ENCODE measurements at places on chromosomes 2 and 18.

GRCh38 chr2:179622112-179622511 lies 239.3 kb downstream of the ZNF385B start:
- DNase-seq, result no peak

DNA sequence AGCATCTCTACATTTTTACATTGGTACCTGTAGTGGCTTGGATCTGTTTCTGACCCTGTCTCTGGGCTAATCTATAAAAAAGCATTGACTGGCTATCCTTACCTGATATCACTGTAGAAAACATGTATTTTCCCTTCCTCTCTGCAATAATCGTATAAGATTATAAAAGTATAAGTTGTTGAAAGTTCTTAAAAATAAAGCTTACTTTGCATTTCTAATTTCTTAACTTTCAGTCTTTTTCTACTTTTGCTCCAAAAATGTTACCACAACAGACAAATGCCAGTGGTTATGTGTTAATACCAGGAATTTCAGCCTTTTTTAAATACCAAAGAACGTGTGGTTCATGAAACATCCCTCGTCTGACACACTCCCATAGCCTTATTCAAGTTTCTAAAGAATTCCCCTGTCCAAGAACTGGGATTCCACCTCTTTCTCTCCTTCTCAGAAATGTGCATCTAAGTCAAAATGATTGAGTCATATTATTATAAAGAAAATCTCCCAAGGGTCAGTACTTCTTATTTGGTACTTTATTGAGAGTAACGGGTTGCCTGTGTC lies 28.5 kb upstream of the ACKR3 start:
- DNase-seq, result no peak

- no peak for DNase-seq
These were observed 560.4 kb upstream of the LRRTM4 start for GRCh38 chr2:78082555-78082954.

GRCh38 chr18:22172594-22173049 lies 3.2 kb downstream of the GATA6 start:
- DNase-seq, result no peak

DNA sequence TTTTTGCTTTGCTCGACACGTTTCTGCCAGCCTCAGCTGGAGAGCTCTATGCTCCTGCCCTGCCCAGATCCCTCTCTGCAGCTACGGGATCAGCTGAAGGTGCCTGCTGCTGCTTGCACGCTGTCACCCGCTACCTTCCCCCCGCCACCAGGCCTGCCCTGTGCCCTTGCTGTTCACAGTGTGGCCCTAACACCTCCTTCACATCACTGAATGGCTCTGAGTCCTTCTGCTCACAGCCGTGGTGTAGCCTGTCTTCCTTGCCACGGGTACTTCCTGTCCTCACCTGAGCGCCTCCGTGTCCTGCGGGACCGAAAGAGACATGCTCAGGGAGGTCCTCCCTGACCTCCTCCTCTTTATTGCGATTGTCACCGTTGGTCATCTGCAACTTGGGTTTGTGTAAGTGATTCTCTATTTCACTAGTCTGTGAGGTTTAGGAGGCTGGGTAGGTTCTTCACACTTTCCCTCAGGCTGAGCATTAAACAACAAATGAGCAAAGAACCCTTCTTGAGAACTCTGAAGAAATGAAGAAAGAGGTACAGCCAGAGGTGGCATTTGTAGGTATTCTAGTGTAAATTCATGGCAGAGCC lies 127.5 kb downstream of the NCK2 start:
- DNase-seq, result no peak

DNA sequence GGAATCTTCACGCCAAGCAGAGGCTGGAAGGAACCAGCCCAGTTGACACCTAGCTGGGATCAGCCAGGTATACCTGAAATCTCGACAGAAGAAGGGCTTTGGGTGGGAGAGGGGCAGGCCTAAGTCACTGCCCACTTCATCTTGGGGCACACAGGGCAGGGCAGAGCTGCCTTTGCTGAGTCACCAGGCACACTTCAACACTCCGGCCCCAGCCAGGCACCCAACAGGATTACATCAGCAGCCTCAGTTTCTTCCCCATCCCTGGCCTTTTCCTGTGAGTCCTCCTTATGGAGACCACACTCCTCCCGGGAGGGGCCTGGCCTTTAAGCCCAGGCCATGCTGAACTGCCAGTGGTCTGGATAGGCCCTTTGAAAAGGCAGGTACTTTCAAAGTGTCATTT lies 201.7 kb upstream of the HS6ST1 start:
- DNase-seq, result no peak

DNA sequence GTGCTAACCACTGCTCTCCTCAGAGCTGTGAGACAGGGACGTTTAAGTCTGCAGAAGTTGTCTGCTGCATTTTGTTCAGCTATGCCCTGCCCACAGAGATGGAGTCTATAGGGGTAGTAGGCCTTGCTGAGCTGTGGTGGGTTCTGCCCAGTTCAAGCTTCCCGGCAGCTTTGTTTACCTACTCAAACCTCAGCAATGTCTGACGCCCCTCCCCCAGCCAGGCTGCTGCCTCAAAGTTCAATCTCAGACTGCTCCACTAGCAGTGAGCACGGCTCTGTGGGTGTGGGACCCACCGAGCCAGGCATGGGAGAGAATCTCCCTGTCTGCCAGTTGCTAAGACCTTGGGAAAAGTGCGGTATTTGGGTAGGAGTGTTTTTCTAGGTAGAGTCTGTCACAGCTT lies 387.8 kb upstream of the SLC39A10 start:
- DNase-seq, result no peak

DNA sequence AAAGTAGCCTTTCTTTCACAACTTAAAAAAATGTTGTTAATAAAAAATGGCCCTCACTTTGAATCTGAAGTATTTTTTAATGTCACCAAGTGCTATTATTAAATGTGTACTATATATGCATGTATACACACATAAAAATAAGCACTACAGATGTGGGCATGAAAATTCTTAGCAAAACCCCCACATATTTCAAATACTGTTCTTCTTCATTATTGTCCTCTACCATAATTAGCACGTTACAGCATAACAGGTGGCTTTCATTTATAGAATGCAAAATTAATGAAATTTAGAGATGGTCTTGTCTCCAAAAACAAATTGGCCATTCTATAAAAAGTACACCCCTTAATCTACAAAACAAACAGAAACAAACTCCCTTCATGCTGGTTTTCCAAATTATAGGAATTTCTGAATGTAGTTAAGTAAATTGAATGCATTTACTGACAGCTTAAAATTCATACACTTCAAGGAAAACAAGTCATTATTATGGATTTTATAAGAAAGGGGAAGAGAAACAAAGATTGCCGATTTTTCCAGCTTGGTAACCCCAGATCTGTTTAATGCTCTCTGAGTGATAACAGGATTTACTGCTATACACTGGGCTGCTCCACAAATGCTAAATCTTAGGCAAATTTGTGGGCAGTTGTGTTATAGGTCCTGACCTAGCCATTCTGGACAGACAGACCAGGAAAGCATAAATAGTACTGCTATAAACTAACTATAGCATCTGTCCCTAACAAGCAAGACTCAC lies 67.2 kb downstream of the SPRED2 start:
- DNase-seq, result no peak

DNA sequence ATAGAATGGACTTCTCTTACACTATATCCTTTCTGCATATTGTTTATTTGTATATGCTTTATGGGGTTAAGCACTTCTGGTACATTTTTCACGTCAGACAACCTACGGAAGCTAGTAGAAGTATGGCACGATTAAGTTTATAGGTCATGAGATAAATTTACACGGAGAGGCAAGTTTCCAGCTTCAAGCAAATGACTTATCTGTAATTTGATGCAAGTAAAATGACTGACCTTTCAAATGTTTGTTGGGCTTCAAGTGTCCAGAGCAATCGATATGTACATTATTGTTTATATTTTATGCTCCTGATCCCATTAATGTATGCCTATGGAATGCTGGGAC lies 97.5 kb upstream of the EFEMP1 start:
- DNase-seq, result no peak

- no peak for DNase-seq
These were observed 153.5 kb upstream of the PGAP1 start for GRCh38 chr2:197079832-197080555.

DNA sequence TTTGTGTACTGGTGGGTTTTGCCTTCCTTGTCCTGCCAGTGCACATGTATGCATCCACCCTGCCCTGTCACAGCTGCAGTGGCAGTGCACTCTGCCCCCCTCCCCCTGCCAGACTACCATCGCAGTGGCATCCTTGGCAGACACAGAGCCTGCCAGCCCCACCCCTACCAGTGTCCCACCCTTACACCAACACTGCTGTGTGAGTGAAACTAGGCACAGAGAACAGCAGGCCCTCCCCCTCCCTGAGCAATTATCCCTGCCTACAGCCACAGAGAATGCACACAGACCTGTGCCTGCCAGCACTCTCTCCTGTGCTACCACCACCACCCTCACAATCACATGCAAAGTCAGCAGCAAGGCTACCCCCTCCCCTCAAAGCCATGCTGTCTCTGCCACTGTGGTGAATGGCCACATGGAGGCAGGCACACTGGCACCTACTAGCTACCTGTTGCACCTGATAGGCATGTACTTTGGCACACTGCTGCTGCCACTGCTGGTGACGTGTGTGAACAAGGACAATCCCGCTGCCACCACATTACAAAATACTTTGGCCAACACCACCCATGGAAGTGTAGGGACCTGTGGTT lies 239.8 kb downstream of the CALCRL start:
- no peak for DNase-seq

GRCh38 chr2:29238497-29238896 lies 123.3 kb downstream of the CLIP4 start:
- no peak for DNase-seq
